ENCODE measurements at places on chromosomes 16 and 17.

DNA sequence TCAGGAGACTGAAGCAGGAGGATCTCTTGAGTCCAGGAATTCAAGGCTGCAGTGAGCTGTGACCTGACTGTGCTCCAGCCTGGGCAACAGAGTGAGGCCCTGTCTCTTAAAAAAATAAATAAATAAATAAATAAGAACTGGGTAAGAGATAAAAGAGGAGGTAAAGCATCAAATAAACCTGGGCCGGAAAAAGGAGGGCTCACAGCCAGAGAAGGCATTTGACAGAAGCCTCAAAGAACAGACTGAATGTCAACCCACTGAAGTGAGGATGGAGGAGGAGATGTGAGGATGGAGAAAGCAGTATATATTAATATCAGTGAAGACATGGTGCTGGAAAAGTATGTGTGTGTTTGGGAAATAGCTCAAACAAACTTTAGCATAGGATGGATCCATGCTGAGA, 6.1 kb downstream of the NOG start:
- no peak for DNase-seq

- DNase-seq = no peak
Measured at GRCh38 chr17:33028778-33029177, 37.1 kb downstream of the SPACA3 start.

DNA sequence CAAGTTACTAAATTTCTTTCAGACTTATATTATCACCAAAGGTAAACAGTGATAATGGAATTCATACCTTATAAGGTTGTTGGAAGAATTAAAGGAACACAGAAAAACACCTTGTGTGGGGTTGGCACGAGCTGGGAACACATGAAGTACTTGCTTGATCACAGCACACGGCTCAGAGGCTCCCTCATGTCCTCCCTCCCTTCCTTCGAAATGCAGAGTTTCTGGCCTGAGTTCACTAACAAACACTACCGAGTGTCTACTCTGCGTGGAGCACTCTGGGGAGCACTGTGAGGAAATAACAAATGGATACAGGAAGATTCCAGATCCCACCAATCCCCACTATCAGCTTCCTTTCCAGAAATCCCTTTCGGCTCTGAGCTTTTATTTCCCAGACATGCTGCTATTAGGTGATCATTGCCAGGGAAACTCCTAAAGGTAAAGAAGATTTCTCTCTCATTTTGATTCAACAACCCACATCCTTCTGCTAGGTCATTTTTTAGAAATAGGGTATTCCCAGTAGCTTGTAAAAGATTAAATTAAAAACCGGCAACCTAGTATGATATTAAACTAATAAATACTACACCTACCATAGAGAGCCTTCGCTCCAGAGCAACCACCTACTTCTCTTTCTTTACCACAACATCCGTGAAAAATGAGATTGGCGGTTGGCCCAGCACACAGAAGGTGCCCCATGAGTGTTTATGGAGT, 6.1 kb upstream of the HNF1B start:
- DNase-seq = no peak

DNA sequence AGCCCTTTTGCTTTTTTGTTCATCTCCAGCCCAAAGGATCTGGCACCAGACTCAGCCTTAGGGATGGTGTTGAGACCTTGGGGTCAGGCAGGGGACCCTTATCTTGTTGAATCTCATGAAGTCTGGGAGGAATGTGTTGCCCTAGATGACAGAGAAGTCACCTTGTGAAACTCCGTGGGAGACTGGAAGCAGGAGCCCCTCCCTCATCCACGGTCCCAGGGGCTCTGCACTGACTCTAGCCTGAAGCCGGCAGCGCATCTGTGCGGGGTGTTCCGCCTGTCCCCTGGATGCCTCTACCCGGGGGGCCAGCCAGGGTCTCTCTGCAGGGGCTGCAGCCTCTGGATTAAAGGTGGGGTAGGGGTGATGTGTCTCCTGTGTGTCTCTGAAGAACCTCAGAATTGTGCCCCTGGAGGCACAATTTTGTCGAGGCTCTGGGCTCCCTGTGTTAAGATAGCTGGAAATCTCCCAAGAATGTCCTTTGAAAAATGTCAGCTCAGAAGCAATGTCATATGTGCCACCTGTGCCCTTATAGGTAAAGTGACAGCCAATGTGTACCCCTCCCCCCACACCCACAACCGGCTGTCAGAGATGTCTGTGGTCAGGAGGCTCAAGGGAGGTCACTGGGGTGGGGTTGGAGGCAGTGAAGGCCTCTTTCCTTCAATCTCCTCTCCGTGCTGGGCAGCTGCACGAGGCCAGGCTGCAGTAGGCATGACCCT, 32.1 kb upstream of the CDC42EP4 start:
- DNase-seq = no peak

- DNase-seq = no peak
Measured at GRCh38 chr16:6897876-6898485, 434.7 kb upstream of the RBFOX1 start.

- no peak for DNase-seq
Measured at GRCh38 chr16:59144326-59144725, 410.2 kb upstream of the GOT2 start.

DNA sequence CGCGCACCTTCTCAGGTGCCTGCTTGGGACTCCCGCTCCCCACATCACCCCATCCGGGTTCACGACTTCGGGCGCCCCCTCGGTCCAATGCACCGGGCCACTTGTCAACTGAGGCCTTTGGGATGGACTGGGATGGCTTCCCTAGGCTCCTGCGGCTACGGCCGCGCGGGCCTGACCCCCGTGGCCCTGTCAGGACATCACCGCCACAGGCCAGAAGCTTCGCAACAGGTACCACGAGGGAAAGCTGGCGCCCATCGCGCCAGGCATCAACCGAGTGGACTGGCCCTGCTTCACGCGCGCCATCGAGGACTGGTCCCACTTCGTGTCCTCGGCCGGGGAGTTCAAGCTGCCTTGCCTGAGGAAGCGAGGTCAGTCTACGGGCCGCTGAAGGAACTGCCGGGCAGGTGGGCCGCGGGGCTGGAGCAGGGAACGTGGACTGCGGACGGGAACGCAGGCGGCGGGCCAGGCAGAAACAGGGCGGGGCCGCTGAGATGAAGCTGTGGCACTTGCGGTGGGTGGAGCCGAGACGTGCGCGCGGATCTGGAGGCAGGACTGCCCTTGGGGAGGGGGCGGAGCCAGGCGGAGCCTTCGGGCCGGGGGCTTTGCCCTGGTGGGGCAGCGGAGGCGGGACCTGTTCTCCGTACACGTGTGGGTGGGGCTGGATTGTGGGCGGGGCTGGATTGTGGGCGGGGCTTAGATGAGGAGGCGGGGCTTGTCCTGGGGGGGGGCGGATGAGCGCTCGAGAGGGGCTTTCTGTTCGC, 13.7 kb upstream of the CNGB1 start:
- DNase-seq = peak; percentile 61

DNA sequence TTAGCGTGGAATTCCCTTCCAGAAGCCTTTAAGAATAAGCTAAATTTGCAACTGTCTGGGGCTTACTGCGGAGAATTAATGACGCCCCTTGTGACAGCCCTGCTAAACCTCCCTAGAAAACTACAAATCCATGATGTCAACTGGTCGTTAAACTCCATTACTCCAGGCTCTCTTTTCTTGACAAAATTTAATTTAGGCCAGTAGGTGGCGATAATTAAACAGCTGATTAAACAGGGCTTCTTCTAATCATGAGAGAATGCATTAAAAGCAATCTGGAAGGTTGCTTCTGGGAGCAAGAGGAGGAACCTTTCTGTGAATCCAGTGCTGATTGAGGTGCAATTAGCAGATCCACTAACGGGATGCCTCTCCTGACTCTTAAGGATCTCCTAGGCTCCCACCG, 8.1 kb upstream of the NLRP1 start:
- DNase-seq = peak; percentile 31

DNA sequence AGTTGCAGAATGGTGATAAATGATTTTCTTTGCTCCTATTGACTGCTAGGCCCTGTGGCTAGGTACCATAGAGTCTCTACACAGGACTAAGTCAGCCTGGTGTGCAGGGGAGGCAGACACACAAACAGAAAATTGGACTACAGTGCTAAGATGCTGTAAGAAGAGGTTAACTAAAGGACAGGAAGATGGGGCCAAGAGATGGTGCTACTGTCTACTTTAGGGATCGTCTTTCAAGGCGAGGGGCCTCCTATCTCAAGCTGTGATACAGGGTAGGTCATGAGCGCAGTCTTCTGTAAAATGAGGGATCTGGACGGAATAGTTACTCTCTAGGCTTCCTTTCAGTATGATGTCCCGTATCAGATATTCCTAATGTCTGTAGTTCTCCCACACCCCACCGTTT, 817 bp downstream of the NME1 start:
- peak; percentile 8 for DNase-seq

- no peak for DNase-seq
Measured at GRCh38 chr16:4704491-4704890, 11.1 kb downstream of the NUDT16L1 start.

- peak; percentile 85 for DNase-seq
Measured at GRCh38 chr17:28807925-28808634, 34.5 kb downstream of the FAM222B start.

DNA sequence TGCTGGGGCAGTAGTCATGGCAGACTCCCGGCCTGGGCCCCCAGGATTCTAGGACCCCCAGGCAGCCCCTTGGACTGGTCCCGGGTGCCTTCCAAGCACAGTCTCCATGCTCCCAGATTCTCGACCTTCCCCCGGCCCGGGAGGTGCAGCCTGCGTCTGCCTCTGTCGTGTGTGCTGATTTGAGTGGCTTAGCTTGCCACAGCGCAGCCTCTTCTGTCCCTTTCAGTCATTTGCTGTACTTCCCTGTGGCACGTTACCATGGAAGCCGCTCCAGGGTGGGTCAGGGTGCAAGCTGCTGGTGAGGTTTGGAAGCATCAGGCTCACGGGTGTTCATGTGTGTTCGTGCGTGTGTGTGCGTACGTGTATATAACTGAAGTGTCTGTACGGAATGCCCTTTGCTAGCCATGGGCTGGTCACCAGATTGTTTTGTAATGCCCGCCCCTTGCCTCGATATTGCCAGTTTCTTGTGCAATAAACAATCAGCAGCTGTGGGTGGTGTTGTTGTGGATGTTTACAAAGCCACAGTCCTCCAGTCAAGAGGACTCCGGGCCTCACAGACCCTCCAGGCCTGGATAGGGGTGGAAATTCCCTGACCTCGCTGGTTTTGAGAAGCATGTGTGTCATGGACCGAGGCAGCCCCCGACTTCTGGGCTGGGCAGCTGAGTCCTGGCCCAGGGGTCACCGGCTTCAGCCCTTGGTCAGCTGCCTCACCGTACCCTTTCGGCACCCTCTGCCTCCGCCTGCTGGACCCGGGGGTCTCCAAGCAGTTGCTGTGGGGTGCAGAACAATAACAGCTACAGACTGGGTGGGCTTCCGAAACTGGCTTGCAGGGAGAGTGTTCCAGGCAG, 9.7 kb upstream of the CLEC18A start:
- DNase-seq = no peak

DNA sequence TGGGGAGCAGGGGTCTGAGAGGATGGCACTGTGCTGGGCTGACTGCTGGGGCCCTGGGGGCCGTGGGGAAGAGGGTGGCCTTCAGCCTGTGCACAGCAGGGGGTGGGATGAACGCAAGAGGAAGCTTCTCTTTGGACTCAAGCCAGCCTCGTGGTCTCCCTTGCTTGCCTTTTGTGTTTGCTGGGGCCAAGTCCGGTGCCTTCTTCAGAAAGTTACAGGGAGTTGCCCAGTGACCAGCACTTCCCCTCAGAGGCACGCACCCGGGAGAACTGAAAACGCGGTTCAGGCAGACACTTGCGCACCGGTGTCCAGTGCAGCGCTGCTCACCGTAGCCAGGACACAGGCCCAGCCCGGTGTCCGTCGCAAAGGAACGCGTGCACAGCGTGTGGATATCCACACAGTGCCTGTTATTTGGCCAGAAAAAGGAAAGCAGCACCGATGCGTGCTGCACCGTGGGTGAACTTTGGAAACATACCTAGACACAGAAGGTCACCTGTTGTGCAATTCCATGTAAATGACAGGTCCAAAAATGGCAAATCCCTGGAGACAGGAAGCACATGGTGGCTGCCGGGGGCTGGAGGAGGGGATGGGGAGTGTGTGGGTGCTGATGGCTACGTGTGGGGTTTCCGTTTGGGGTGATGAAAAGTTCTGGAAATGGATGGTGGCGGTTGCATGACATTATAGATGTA, 29.4 kb upstream of the NUDT16L1 start:
- no peak for DNase-seq

GRCh38 chr16:20399185-20399584, 5.4 kb downstream of the PDILT start:
- DNase-seq = no peak

- peak; percentile 73 for DNase-seq
Measured at GRCh38 chr17:39139161-39139511, 12.3 kb downstream of the PLXDC1 start.
